Psoas muscle (tissue), 8 donors: ENCODE measurements at places on chromosomes 12 and 14. TPM values are rescaled to one million over a fixed set of nuclear protein-coding genes. Genes with fewer than 3 reads are reported as not detected.

Gene RAPGEF3
- 28.8 TPM for total RNA-seq

Gene FAM186B
- total RNA-seq, result 0.63 TPM

Gene ZCCHC8
- 22.2 TPM for total RNA-seq

Gene NINJ2
- 32.6 TPM for total RNA-seq

Gene PIWIL1
- total RNA-seq, result not detected

Gene INHBC
- 0.21 TPM for total RNA-seq

Gene MUCL1
- not detected for total RNA-seq
